Stimulated activated CD8-positive, alpha-beta memory T cell treated with anti-CD3 and anti-CD28 coated beads, Interleukin-7, amount 100 ng/mL, for 1 hour (primary cell): ENCODE measurements at places on chromosomes 5 and 9.

DNA sequence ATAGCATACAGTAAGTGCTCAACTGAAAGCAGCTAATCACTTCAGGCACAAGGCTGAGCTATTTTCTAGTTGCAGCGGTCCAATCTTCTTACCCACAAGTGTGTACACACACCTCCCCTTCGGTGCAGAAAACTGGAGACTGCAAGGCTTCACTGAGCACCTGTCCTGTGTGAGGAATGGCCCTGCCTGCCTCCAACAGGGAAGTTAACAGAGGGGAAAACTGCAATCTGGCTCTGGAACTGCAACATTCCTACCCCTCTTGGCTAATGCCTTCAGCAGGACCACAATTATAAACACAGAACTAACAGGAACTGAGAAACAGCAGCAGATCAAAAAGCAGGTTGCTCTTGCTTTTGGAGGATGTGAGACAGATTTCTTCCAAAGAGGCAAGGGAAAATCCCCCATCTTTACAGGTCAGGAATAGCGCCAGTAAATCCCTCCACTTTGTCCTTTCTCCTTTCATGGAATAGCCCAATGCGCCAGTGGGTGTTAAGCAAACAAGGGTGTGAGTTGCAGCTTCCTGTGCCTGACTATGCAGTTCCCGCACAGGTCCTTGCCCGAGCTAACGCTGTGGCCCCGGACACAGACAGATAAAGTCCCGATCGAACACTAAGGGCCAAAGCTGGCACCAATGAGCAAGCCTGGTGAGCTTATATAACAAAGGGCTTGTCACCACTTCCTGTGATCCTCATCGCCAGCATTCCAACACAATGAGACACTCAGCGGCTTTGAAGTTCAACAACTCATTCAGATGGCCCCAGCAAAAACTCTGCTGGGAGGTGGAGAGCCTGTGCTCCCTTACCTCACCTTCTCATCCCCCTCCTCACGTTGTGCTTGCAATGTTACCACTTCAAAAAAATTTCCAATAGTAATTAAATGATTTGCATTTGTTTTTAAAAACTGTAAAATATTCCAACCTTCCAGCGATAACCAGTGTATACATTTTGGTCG, 21.5 kb downstream of the SHB start:
- no peak for DNase-seq

DNA sequence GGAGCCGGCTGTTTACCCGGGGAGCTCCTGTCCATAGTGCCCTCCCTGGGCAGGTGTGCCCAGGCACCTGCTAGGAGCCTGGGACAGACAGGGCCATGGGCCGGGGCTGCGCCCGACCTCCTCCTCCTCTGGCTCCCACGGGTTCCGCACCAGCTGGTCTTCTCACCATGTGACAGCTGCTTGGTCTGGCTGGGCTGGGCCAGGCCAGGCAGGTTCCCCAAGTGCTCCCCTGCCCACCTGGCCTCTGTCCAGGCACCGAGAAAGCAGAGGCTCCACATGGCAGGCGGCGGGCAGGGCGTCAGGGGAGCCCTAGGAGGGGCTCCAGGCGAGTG, 60.0 kb downstream of the OLFM1 start:
- DNase-seq = no peak

DNA sequence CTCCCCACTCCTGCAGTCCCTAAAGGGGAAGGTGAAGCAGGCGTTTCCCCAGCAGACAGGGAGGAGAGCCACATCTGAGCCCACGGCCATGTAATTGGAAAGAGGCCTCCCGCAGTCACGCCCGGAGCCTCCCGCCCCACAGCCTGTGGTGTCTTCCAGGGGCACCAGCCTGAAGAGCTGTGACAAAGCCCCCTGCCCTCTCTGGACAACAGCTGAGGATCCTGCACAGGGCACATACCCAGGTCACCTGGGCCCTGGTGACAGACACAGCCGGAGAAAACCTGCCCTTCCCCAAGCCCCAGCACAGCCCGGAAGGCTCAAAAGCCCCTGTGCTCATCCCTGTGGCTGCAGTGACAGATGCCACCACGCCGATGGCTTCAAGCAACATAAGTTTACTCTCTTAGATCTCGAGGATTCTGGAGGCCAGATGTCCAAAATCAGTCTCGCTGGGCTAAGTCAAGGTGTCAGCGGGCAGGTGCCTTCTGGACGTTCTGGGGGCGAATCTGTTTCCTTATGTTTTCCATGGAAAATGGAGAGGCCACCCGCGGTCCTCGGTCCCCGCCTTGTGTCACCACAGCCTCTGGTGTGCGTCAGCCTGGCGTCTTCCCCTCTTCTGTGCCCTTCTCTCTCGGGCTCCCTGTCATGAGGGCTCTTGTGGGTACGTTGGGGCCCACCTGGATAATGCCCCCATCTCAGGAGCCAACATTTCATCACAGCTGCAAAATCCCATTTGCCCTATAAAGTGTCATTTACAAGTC, 71.5 kb downstream of the PSMB7 start:
- DNase-seq = no peak

DNA sequence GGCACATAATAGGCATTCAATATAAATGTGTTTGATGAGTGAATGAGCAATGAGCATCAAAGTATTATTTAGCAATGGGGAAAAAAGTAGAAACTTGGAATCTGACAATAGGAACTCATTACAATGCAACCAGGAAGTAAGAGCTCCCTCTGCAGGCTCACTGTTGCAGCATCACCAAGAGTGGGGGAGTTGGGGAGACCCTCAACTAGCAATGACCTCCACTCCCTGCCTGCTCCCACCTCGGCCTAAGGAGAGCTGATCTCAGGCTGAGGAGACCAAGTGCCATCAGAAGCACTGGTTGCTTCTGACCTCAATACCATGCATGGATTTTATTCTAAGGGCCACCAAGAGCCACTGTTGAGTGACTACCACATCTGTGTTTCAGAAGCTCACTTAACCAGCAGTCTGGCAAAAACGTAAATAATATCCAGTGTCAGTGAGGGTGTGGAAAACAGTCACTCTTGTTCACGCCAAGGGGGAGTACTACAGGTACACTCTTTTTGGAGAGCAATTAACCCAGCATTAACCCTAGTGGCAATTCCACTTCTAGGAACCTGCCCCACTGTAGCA, 8.0 kb downstream of the VDAC1 start:
- no peak for DNase-seq

- DNase-seq = no peak
Measured at GRCh38 chr5:83401122-83401731, 70.3 kb upstream of the VCAN start.

GRCh38 chr9:714675-715074, 126.8 kb upstream of the DMRT1 start:
- no peak for DNase-seq

DNA sequence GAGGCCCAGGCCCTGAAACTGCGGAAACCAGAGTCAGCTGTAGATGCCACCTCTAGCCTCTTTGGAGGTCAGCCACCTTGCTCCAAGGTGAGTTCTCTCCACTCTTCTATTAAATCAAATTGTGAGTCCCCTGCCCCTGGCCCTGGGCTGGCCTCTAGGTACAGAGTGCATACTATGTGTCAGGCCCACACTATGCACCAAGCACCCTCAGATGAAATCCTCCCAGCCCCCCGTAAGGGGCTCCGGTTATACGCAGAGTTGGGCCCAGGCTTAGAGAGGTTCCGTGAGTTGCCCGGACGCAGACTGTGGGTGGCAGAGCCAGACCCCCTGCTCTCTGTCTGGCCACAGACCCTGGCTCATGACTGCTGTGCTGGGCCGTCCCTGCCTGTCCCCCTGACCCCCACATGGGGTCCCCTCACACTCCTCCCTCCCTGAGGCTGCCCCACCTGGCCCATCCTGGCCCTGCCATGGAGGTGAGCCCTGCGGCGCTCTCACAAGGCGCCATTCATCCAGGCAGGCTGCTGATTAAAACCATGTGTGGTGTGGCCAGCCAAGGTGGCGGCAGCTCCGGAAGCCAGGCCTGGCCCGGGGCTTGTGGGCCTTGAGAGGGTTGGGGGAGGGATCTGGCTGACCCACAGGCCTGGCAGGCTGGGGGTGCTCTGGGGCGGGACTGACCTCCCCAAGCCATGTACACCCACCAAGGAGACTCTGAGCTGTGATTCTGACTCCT, 65.5 kb upstream of the SYNPO start:
- no peak for DNase-seq

GRCh38 chr5:83256091-83256780, 178.9 kb downstream of the XRCC4 start:
- DNase-seq = no peak

GRCh38 chr5:84215521-84215920, 169.2 kb downstream of the EDIL3 start:
- DNase-seq = no peak

GRCh38 chr5:169474226-169474625, 109.3 kb upstream of the SPDL1 start:
- no peak for DNase-seq

DNA sequence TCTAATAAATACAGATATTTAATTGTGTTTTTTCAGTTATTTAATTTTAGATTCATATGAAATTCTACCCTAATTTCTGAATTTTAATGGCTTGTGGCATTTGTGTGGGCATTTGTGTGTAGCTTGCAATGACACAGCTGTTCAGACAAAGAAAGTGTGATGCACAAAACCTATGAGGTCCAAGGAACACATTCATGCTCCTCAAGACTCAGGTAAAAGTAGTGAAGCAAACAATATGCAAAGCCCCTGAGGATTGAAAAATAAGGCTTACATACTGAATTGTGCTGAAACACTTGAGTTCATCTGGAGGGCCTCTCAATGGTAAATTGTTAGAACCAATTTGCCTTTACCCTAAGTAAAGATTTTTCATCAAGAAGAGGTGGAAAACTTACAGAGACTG, 28.1 kb downstream of the IL7R start:
- no peak for DNase-seq

DNA sequence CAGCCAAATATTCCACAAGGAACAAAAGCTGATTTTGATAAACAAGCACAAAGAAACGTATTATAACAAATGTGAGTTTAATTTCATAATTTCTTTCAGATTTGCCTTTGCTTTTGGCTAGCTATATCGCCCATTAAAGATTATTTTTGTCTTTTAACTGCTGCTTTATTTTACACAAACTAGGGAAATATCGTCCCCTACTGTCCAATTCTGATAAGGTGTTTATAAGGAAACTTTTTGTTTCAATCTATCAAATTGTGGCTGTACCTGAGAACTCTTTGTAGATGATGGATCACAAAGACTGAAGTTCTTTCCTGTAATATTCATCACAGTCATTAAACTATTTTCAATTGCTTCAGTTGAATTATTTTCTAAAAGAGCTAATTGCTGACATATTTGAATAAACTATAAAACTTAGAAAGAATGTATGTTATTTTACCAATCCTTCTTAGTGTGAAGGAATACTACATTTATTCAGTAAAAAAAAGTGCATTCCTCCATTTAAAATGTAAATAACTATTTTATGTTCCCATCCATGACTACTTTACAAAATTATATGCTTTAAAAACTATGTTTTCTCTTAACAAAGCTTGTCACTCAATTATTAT, 431.3 kb upstream of the ITGA1 start:
- DNase-seq = no peak

- DNase-seq = no peak
Measured at GRCh38 chr5:51977014-51977413, 593.8 kb downstream of the ISL1 start.

- no peak for DNase-seq
Measured at GRCh38 chr5:55104036-55104772, 1.8 kb downstream of the GZMA start.

DNA sequence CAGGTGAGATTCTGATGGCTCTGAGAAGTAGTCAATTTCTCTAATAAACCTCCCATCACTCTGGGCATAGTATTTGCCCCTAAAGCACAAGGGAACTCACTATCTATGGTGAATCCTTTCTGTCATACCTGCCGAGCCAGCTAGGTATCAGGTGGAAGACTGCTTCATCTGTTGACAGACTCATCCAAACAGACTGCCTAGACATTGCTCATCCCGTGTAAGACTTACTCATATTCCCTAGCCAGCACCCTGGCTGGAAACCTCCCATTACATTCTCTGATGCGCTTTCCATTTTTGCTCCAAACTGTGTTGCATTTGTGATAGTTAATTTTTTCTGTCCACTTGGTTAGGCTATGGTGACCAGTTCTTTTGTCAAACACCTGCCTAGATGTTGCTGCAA, 595.9 kb downstream of the DNAH5 start:
- no peak for DNase-seq

DNA sequence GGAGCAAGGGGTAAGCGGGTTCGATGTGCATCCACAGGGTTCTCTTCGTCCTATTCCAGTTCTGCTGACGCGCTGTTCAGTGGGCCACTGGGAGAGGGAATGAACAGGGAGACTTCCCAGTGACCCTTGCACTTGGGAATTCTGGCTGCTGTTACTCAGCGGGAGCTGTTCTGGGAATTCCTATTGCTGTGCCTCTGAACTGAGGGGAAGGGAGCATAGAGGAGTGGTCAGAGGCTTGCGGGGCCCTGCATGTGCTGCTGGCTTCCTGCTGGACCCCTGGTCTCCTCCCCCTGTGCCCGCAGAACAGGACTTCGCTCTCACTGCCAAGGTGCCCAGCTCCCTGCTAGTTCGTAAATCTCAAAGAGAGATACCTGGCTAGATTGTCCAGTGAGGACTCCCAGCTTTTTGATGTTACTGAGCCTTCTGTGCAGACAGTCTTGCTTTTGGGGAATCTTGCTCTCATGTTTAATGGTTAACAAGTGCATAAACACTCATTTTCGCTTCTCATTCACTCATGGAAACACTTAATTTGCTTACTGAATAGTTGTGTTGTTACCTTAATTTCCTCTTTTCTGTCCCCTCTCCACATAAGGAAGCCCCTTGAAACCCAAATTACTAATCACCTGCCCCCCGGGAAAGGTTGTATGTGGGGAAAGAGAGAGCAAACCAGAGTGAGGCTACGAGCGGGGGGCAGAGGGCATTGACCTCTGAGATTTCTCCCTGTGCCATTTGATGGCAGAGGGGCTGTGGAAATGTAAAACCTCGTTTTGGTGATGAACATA, 5.9 kb downstream of the TRIO start:
- no peak for DNase-seq

GRCh38 chr9:77987081-77987656, 44.4 kb downstream of the GNAQ start:
- DNase-seq = no peak

DNA sequence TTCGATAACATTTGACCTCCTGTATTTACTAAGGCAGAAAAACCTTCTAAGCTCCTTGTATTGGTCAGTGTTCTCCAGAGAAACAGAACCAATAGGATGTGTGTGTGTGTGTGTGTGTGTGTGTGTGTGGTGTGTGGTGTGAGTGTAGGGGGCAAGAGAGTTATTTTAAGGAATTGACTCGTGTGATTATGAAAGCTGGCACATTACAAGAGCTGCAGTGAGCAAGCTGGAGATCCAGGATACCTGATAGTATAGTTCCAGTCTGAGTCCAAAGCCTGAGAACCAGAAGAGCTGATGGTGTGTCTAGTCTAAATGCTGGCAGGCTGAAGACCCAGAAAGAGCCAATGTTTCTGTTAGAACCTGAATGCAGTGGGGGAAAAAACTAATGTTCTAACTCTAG, 21.2 kb upstream of the PIK3R1 start:
- no peak for DNase-seq

GRCh38 chr9:5265939-5266338, 34.7 kb downstream of the INSL4 start:
- DNase-seq = no peak

DNA sequence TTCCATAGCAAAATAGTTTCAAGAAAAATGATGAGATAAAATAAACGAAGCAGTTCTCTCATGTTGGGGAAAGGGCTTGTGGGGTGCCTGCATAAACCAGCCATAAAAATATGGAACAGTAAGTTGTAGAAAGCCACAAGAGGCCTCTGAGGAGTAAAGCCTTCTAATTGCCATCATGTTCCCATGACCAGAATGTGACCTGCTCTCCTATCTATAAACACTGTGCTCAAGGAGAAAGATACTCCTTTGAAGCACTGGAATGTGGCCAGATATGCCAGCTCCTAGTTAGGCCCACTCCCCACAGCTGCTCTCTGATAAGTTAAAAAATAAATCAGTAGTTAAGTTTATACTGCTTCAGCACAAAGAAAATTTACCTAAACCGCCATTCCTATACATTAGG, 65.8 kb downstream of the SETX start:
- DNase-seq = no peak
